Pancreas (tissue), 10 donors: ENCODE measurements at places on chromosomes 2 and 18.

GRCh38 chr2:9821805-9822445 lies 21.3 kb upstream of the TAF1B start:
- DNase-seq = no peak

DNA sequence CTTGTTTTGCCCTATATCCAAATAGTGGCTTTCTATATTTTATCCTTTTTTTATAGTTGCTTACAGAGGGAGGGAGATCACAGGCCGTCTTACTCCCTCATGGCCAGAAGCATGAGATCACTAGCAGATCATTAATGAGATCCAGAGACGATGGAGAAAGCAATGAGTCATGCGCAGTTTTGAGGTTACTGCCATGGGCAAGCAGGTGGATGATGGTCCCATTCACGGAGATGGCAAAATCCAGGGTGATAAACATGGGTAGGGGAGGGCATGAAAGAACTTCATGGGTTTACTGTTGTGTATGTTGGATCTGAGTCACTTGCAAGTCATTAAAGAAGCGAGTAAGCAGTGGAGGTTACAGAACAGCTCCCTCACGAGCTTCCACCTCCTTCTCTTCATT lies 60.4 kb downstream of the C18orf63 start:
- no peak for DNase-seq

DNA sequence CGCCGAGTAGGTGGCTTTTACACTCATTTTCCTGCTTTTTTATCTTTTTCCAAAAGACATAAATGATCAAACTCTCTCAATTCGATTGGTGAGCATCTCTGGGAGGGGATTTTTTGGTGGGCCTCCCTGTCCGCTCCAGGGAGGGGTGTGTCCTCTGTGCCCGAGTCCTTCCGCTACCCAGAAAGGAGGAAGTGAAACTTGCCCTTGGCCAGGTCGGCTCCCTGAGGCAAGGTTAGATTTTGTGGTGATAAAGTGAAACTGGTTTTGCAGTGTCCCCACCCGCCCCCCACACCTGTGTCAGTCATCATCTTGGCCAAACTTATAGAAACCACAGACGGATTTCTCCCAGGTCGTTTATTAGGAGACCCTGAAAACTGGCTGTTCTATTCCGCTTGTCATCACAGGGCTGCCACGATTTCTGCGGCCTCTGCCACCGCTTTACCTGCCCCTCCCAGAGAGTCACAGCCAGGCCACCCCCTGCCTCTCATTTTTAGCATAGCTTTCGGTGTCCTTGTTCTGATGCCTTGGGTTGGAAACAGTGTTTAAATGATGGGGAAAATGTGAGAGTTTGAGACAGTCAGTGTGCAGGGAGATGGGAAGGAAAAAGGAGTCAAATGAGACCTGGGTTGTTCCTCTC lies 93.6 kb downstream of the SH3BP4 start:
- peak; percentile 55 for DNase-seq

GRCh38 chr2:235642446-235643098 lies 148.7 kb downstream of the AGAP1 start:
- no peak for DNase-seq
